Left cardiac atrium (tissue), 4 donors: ENCODE measurements at places on chromosomes 2 and 18. TPM values are rescaled to one million over a fixed set of nuclear protein-coding genes. Genes with fewer than 3 reads are reported as not detected.

GPBAR1 gene
- total RNA-seq = 5.7 TPM

POLE4 gene
- total RNA-seq = 42.7 TPM

KCNJ13 gene
- not detected for total RNA-seq

SDC1 gene
- 0.21 TPM for total RNA-seq

DNA sequence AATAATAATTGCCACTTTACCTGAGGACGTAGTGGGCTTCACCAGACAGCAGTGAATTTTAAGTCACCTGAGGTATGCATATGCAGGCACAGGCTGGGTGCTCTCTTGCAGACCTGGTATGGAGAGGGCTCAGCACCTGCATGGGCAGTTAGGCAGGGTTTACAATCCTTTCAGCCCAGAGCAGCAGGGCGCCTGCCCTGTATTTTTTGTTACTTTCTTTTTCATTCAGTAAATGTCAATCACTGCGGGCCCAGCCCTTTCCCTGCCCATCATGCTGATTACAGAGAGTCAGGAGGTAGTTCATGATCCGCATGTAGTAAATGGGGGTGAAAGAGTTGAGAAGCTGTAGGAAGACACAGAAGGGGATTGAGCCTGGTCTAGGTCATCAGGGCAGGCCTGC lies 147.0 kb upstream of the ALPP start:
- DNase-seq = no peak

GRCh38 chr2:150783896-150784295 lies 296.4 kb upstream of the RND3 start:
- no peak for DNase-seq

DNA sequence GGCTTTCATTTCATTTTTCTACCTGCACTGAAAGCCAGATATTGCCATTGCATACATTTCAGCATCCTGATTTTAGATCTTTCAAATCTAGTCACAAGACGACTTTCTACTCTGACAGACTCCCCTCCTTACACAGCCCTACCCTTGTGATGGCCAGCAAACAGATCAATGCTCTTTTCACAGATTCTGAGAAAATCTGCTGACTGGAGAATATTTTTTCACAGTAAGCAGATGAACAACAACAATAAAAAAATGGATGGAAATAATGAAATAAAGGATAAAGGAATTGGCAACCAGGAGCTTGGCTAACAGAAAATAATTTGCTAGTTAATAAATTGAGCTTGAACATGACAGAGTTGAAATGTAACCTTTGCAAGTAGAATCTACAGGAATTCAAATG lies 527.2 kb downstream of the IRS1 start:
- no peak for DNase-seq

GRCh38 chr18:67007999-67008398 lies 404.1 kb upstream of the CDH19 start:
- no peak for DNase-seq

DNA sequence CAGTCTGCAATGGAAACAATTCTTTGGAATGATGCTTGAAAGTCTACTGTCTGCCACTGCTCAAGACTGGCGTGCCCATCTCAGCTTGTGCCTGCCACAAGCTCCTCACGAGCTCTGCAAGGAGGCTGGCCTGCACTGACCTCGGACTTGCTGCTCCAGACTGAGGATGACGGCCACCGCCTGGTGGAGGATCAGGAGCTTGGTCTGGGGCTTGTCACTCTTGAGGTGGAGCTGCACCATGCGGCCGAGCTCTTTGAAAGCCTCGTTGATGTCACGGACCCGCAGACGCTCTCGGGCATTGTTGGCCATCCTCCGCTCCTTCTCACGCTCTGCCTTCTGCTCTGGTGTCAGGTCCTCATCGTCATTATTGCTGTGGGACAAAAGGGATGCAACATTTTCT lies 269.4 kb upstream of the CCDC68 start:
- DNase-seq = no peak

DNA sequence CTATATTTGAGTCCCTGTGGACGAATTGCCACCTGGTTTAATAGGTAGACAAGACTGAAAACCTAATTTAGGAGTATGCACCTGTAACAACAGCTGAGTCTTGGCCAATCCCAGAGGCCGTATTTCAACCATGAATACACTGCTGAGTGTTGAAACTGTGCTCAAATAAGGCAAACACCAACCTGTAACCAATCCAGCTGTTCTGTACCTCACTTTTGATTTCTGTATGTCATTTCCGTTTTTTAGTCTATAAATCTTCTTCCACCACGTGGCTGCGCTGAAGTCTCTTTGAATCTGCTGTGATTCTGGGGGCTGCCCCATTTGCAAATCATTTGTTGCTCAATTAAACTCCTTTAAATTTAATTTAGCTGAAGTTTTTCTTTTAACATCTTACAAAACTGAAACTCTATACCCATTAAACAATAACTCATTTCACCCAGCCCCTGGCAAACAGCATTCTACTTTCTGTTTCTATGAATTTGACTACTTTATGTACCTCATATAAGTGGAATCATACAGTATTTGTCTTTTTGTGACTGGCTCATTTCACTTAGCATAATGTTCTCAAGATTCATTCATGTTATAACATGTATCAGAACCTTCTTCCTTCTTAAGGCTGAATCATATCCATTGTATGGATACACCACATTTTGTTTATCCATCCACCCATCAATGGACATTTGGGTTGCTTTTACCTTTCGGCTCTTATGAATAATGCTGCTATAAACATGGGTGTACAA lies 7.5 kb upstream of the YPEL5 start:
- DNase-seq = no peak

GRCh38 chr2:234953116-234954031 lies 1.6 kb downstream of the SH3BP4 start:
- DNase-seq = no peak
